ENCODE measurements at places on chromosomes 4 and X. TPM values are rescaled to one million over a fixed set of nuclear protein-coding genes. Genes with fewer than 3 reads are reported as not detected.

Gene MFAP3L
- total RNA-seq = 9.8 TPM

Gene GSX2
- total RNA-seq = not detected

Gene SRPK3
- total RNA-seq = not detected

Gene FGA
- total RNA-seq = not detected

Gene ZFYVE28
- 3.9 TPM for total RNA-seq

Gene SHROOM4
- 5.9 TPM for total RNA-seq

Gene MTHFD2L
- total RNA-seq = 11.0 TPM

Gene CT45A3
- total RNA-seq = not detected

Gene SLC38A5
- 73.8 TPM for total RNA-seq

Gene PNMA6F
- total RNA-seq = 0.15 TPM

Gene GCNA
- 0.95 TPM for total RNA-seq

Gene STPG2
- not detected for total RNA-seq

Gene NAT8L
- 10.8 TPM for total RNA-seq

Gene DCK
- 15.7 TPM for total RNA-seq

Gene KIAA1210
- not detected for total RNA-seq

GRCh38 chr4:41712425-41712824 is 36.1 kb downstream of the PHOX2B start:
- DNase-seq = no peak
- H3K4me3 ChIP-seq = no peak overlapping the region
- no peaks in the 10 kb centered on the region for H3K36me3 ChIP-seq

DNA sequence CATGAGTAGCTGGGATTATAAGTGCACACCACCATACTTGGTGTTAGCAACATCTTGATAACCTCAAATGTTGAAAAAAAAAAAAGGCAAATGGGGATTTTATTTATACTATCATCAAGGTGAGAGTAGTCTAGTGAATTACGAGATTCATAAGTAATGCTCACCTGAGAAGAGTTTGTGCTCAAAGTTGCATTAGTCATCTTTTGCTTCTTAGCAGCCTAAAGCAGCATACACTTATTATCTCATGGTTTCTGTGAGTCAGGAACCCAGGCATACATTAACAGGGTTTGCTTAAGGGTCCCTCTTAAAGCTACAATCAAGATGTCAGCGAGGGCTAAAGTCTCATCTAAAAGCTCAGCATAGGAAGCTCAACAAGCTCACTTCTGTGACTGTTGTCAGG is 8.2 kb upstream of the EXOSC9 start:
- H3K36me3 ChIP-seq = no peaks in the 10 kb centered on the region
- no peak overlapping the region for H3K27ac ChIP-seq
- H3K4me1 ChIP-seq = peaks cover 10% of the 10 kb centered on the region
- no peak overlapping the region for H3K4me3 ChIP-seq

- no peaks in the 10 kb centered on the region for H3K27me3 ChIP-seq
- DNase-seq = no peak
- H3K4me1 ChIP-seq = 0 out of 2 replicates have a peak, but pooled peaks cover 3% of the 10 kb centered on the region
- no peak overlapping the region for H3K27ac ChIP-seq
Measured at GRCh38 chr4:105236202-105236915, 89.7 kb downstream of the TET2 start.

DNA sequence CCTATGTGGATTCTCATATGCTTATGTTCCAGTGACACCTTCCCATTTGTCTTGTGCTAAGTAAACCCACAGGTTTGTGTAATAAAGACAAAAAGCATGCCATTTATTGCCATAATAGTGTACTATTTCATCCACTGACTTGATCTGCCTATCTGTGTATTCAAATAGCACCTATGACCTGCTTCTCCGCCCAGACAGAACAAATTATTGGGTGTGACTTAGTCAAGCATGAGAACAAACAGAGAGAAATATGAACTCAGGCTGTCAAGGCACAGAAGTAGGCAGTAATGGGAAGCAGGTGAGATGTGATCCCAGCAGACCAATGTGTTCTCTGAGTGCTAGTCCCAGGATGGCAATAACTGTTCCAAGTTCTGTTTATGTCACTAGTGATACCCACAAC is 25.4 kb downstream of the ELOVL6 start:
- H3K36me3 ChIP-seq = peaks cover 11% of the 10 kb centered on the region
- H3K27me3 ChIP-seq = no peaks in the 10 kb centered on the region
- H3K4me1 ChIP-seq = no peaks in the 10 kb centered on the region
- no peak for DNase-seq
- no peak overlapping the region for H3K27ac ChIP-seq

DNA sequence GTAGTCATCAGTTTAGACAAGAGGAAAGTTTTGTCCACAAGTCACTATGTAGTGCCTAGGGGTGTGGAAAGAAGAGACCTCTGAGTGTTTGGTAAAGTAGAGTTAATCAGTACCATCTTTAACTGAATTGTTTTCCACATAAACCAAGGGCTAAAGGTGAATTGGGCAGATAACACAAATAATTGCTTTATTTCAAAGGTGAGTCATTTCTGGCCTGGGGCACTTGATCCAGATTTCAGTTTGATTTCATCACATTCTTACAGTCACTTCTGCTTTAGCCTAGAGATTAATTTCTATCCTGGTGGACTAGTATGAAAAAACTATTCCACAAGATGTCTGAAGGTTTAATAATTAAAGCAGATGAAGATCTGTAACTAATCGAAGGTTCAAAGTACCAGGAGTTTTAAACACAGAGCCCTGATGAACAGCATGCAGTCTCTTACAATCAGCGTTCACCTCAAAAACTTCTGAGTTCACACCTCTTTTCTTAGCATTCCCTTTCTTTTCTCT is 74.5 kb upstream of the BOD1L1 start:
- no peaks in the 10 kb centered on the region for H3K27me3 ChIP-seq
- DNase-seq = no peak
- no peaks in the 10 kb centered on the region for H3K36me3 ChIP-seq
- H3K4me1 ChIP-seq = no peaks in the 10 kb centered on the region
- no peak overlapping the region for H3K27ac ChIP-seq

GRCh38 chrX:19720236-19720635 is 167.2 kb downstream of the SH3KBP1 start:
- DNase-seq = no peak
- H3K27ac ChIP-seq = no peak overlapping the region
- no peaks in the 10 kb centered on the region for H3K27me3 ChIP-seq
- H3K4me1 ChIP-seq = no peaks in the 10 kb centered on the region

GRCh38 chr4:180808862-180809261 is 1434.3 kb upstream of the TENM3 start:
- no peaks in the 10 kb centered on the region for H3K27me3 ChIP-seq
- no peak overlapping the region for H3K27ac ChIP-seq
- no peak overlapping the region for H3K4me3 ChIP-seq
- no peaks in the 10 kb centered on the region for H3K4me1 ChIP-seq
- no peaks in the 10 kb centered on the region for H3K36me3 ChIP-seq

DNA sequence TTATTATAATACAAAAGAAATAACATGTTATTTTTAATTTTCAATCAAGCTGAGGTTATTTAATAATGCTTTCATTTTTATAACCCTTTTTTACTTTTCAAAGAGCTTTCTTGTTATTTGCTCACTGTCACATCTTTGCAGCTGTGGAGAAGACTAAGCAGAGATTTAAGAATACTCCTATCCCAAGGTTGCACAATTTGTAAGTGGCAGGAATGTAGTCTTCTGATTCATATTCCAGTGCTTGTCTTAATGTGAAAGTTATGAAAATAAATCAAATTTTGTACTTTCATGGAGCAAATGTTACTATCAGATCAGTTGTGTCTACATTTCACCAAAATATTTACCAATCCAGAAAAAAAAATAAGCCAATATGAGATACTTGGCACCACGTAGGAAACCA is 86.6 kb downstream of the DDIT4L start:
- DNase-seq = no peak
- no peaks in the 10 kb centered on the region for H3K27me3 ChIP-seq
- no peaks in the 10 kb centered on the region for H3K36me3 ChIP-seq

DNA sequence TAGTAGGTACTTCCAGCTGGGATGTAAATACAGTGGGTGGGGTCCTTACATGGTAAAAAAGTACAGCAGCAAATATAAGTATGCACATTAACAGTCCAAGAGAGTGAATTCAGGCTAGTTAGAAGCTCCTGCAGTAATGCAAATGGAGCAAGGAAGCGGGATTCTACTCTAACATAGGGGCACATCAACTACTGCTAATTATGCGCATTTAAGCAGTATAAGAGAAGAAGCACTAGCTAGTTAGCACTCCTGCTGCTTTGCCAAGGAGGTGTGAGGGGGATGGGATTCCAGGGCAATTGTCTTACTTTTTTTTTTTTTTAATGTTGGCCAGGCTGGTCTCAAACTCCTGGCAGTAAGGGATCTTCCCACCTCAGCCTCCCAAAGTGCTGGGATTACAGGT is 284.1 kb downstream of the CHIC1 start:
- peaks cover 11% of the 10 kb centered on the region for H3K4me1 ChIP-seq
- H3K4me3 ChIP-seq = no peak overlapping the region
- H3K36me3 ChIP-seq = no peaks in the 10 kb centered on the region
- no peaks in the 10 kb centered on the region for H3K27me3 ChIP-seq
- DNase-seq = no peak
- no peak overlapping the region for H3K27ac ChIP-seq

- H3K27ac ChIP-seq = no peak overlapping the region
- H3K4me1 ChIP-seq = no peaks in the 10 kb centered on the region
- H3K4me3 ChIP-seq = no peak overlapping the region
- H3K36me3 ChIP-seq = no peaks in the 10 kb centered on the region
Measured at GRCh38 chr4:69485130-69485529, 10.6 kb downstream of the UGT2B4 start.

DNA sequence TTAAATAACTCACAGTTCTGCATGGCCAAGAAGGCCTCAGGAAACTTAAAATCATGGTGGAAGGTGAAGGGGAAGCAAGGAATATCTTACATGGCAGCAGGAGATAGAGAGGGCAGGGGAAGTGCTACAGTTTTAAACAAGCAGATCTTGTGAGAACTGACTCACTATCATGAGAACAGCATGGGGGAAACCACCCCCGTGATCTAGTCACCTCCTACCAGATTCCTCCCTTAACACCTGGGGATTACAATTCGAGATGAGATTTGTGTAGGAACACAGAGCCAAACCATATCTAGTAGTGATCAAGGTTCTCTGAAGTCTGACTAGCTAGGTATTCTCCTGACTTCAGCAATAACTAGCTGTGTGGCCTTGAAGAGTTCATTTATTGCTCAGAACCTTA is 56.0 kb downstream of the BANK1 start:
- no peaks in the 10 kb centered on the region for H3K36me3 ChIP-seq
- H3K27ac ChIP-seq = no peak overlapping the region
- no peak for DNase-seq
- no peaks in the 10 kb centered on the region for H3K4me1 ChIP-seq
- no peak overlapping the region for H3K4me3 ChIP-seq

DNA sequence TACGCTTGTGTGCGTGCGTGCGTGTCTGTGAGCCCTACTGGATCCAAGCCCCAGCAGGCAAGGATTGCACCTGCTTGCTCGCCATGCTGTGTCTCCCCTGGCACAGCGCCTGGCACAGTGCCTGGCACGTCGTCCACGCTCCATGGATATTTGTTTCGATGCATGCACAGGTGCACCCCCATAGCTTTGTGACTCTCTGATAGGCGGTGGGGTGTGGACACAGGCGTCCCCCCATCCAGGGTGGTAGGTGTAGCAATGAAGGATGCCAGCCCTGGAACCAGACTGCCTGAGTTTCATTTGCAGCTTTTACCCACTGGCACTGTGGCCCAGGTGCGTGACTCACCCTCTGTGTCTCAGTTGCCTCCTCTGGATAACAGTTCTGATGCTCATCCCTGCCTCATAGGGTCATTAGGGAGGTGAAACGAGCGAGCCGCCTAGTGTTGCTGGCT is 20.2 kb downstream of the PIGG start:
- H3K27me3 ChIP-seq = no peaks in the 10 kb centered on the region
- H3K4me3 ChIP-seq = no peak overlapping the region
- DNase-seq = no peak
- H3K36me3 ChIP-seq = peaks cover 12% of the 10 kb centered on the region
- H3K27ac ChIP-seq = no peak overlapping the region
- H3K4me1 ChIP-seq = no peaks in the 10 kb centered on the region

- no peak for DNase-seq
- H3K4me3 ChIP-seq = no peak overlapping the region
- H3K36me3 ChIP-seq = no peaks in the 10 kb centered on the region
Measured at GRCh38 chr4:140777894-140778293, 21.7 kb upstream of the TBC1D9 start.

DNA sequence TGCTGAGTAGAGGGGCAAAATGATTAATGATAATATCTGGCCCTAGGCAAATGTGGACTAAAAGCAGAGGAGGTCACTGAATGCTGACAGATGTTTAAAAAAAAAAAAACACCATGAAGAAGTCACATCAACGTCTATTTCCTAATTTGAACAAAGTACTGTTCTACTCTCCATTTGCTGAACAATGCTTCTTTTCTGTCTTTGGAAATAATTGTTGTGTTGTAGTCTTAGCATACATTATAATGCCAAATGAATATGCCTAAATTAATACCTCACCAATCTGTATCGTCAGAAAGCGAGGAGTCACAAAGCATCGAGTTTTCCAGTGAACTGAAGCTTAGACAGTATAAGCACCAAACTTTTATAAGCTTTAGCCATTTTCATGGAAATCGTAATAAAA is 140.9 kb upstream of the JADE1 start:
- H3K36me3 ChIP-seq = no peaks in the 10 kb centered on the region
- H3K27ac ChIP-seq = no peak overlapping the region

- H3K4me3 ChIP-seq = no peak overlapping the region
- H3K4me1 ChIP-seq = no peaks in the 10 kb centered on the region
- DNase-seq = no peak
- H3K27ac ChIP-seq = no peak overlapping the region
- H3K36me3 ChIP-seq = no peaks in the 10 kb centered on the region
- H3K27me3 ChIP-seq = no peaks in the 10 kb centered on the region
Measured at GRCh38 chrX:118174516-118175098, 58.0 kb upstream of the KLHL13 start.

- H3K4me1 ChIP-seq = no peaks in the 10 kb centered on the region
- no peak for DNase-seq
Measured at GRCh38 chr4:36168127-36168878, 76.0 kb downstream of the ARAP2 start.
